ENCODE measurements at places on chromosomes 12 and 14. TPM values are rescaled to one million over a fixed set of nuclear protein-coding genes. Genes with fewer than 3 reads are reported as not detected.

DNA sequence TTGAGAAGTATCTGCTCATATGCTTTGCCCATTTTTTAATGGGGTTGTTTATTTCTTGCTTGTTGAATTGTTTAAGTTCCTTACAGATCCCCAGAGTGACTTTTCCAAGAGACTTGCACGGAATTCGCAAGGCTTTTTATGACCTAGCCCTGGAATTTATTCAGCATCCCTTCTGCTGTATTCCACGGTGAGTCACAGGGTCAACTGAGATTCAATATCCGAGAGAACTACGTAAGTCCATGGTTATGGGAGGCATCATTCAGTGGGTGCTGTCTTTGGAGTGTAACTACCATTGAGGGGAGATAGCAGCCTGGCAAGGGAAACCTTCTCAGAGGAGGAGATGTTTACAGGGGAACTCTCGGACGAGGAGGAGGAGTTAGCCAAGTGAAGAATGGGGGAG lies 20.9 kb upstream of the GPRC5A start:
- no peaks in the 10 kb centered on the region for H3K36me3 ChIP-seq
- DNase-seq = no peak
- no peaks in the 10 kb centered on the region for H3K27me3 ChIP-seq
- no peak overlapping the region for H3K4me3 ChIP-seq
- peaks cover 2% of the 10 kb centered on the region for H3K4me1 ChIP-seq

DNA sequence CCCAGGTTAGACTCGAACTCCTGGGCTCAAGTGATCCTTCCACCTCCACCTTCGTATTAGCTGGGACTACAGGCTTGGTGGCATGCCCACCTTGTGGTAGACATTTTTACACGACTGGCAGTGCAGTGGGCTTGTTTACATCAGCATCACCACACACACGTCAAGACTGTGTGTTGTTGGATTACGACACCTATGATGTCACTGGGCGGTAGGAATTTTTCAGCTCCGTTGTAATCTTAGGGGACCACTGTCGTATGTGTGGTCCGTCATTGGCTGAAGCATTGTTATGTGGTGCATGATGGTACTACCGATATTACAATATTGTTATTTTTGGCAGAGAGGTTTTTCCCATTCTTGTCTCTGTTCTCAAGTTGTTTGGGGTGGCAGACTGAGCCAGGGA lies 50.7 kb downstream of the TSPAN9 start:
- H3K27ac ChIP-seq = no peak overlapping the region
- peaks cover 3% of the 10 kb centered on the region for H3K4me1 ChIP-seq
- H3K36me3 ChIP-seq = no peaks in the 10 kb centered on the region
- H3K27me3 ChIP-seq = no peaks in the 10 kb centered on the region

Gene PSMB5
- total RNA-seq = 124 TPM

DNA sequence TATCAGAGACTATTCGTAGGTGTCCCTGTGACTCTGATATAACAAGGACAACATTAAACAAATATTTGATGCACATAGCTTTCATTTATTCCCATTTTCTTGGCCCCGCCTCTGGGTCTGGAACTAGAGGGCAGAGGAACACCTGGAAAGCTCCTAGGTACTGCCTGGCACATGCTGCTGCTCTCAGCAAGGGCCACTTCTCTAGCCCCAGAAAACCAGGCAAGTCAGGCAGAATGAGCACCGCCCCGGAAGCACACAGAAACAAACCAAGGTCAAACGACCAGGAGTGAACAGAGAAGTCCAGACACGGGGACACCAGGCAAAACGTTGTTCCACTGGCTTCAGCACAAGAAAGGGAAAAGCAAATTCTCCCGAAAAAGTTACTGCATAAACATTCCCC lies 76.1 kb downstream of the TTC7B start:
- no peak overlapping the region for H3K27ac ChIP-seq
- H3K36me3 ChIP-seq = no peaks in the 10 kb centered on the region
- H3K4me1 ChIP-seq = no peaks in the 10 kb centered on the region
- no peak for DNase-seq

Gene HOXC4
- 0.62 TPM for total RNA-seq

DNA sequence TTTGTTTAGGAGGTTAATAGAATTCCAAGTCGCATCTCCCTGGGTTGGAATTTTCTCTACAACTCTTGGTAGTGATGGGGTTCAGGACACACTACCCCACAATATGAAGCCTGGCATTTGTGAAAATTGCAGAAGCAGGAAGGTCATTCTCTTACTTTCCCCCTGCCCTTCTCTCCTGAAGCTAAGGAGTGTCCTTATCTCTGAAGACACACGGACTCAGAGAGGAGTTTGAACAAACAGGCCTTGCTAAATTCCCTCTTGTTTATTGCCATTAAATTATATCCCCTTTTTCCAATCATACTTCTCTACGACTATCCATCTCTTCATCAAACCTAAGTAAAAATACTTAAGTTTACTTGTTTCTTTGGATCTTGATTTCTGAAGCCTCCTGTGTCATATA lies 443.0 kb downstream of the RAD51B start:
- H3K4me1 ChIP-seq = no peaks in the 10 kb centered on the region
- no peaks in the 10 kb centered on the region for H3K36me3 ChIP-seq
- H3K27ac ChIP-seq = no peak overlapping the region
- H3K27me3 ChIP-seq = no peaks in the 10 kb centered on the region
- no peak for DNase-seq

GRCh38 chr12:95443459-95443858 lies 30.5 kb upstream of the METAP2 start:
- H3K4me3 ChIP-seq = no peak overlapping the region
- H3K27me3 ChIP-seq = no peaks in the 10 kb centered on the region
- no peaks in the 10 kb centered on the region for H3K4me1 ChIP-seq
- DNase-seq = no peak
- H3K27ac ChIP-seq = no peak overlapping the region

Measured in prostate gland (tissue), 2 donors.